ENCODE measurements at places on chromosomes 12 and 14.

- DNase-seq = no peak
Observed at GRCh38 chr12:107442326-107442987, 243.1 kb upstream of the PWP1 start.

- DNase-seq = peak; percentile 43
Observed at GRCh38 chr12:13530966-13531365, 334.4 kb downstream of the EMP1 start.

DNA sequence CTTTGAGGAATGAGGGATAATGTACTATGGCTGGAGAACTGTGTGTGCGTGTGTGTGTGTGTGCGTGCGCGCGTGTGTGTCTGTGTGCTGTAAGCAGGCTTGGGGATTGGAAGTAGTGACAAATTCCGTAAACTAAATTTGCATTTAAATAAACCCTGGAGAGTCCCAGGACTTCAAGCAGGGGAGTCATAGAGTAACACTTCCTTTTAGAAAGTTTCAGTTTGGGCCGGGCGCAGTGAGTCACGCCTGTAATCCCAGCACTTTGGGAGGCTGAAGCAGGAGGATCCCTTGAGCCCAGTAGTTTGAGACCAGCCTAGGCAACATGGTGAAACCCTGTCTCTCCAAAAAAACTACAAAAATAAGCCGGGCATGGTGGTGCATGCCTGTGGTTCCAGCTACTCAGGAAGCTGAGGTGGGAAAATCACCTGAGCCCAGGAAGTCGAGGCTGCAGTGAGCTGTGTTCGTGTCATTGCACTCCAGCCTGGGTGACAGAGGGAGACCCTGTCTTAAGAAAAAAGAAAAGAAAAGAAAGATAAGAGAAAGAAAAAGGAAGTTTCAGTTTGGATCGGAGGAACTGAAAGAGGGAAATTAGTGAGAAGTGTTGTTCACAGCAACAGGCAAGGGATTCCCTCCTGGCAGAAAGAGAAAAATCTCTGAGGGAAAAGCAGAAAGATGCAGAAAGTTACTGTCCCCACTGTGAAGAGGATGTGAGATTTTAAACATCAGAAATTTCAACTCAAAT, 222.7 kb upstream of the SOX5 start:
- DNase-seq = no peak

DNA sequence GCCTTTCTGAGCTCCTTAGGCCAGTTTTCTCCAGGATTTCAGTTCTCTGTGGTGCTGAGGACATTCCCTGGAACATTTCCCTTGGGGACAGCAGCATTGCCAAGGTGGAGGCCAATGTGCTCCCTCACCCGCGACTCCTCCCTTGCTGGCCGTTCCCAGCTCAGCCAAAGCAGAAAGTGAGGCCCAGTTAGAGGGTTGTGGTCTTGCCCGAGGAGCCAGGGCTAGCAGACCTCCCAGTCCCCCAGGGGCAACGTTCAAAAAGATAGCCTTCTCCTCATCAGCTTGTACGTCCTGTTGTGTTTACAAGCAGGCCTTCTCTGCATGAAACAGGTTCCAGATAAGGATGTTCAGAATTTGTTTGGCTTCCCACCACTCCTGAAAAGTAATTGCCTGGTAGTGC, 78.4 kb downstream of the SSPN start:
- no peak for DNase-seq

GRCh38 chr12:130084359-130084758, 77.9 kb upstream of the FZD10 start:
- DNase-seq = no peak

DNA sequence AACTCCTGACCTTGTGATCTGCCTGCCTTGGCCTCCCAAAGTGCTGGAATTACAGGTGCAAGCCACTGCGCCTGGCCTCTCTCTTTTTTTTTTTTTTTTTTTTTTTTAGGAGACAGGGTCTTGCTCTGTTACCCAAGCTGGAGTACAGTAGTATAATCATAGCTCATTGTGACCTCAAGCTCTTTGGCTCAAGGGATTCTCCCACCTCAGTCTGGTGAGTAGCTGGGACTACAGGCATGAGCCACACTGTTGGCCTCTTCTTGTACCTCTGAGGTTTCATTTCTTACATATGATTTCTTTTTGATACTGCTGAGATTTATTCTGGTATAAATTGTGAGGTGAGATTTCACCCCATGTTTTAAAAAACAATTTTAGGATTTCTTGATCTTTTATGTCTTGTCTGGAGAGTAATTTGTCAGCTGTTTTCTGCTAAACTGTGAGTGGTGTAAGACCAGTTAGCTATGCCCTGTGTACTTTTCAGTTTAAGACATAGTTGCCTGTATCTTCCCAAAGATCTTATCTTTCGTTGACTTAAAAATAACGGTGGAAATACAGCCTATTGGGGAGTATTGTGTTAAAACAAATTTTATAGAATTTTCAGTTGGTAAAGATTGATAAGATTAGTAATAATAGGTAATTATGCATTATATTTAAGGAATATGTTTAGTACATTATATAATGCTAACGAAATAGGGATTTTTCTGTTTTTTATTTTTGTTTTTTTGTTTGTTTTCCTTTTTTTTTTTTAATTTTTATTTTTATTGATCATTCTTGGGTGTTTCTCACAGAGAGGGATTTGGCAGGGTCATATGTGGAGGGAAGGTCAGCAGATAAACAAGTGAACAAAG, 31.7 kb downstream of the WDR20 start:
- no peak for DNase-seq

DNA sequence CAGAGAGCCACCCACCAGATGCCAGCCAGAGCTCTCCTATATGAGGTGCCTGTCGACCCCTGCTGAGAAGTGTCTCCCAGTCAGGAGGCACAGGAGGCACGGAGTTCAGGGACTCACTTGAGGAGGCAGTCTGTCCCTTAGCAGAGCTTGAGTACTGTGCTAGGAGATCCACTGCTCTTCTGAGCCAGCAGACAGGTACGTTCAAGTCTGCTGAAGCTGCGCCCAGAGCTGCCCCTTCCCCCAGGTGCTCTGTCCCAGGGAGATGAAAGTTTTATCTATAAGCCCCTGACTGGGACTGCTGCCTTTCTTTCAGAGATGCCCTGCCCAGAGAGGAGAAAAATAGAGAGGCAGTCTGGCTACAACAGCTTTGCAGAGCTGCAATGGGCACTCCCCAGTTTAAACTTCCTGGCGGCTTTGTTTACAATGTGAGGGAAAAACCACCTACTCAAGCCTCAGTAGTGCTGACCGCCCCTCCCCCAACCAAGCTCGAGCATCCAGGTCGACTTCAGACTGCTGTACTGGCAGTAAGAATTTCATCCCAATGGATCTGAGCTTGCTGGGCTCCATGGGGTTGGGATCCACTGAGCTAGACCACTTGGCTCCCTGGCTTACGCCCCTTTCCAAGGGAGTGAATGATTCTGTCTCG, 146.7 kb upstream of the USP15 start:
- no peak for DNase-seq

DNA sequence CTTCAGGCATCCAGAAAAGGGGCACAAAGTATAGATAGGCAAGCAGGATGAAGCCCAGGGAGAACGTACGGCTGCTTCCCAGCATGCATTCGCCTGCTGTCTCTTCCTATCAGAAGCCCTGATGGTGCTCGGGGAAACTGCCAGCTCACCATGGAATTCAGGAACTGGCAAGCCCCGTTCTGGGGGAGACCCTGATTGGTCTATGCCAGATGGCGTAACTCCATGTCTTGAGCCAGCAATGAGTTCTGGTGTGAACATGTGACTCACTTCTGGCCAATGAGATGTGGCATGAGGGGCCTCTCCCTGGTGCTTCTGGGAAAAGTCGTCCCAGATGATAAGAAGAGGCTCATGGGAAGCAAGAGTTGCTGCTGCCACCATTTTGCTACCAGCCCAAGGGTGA, 270.8 kb downstream of the BCL11B start:
- DNase-seq = no peak

DNA sequence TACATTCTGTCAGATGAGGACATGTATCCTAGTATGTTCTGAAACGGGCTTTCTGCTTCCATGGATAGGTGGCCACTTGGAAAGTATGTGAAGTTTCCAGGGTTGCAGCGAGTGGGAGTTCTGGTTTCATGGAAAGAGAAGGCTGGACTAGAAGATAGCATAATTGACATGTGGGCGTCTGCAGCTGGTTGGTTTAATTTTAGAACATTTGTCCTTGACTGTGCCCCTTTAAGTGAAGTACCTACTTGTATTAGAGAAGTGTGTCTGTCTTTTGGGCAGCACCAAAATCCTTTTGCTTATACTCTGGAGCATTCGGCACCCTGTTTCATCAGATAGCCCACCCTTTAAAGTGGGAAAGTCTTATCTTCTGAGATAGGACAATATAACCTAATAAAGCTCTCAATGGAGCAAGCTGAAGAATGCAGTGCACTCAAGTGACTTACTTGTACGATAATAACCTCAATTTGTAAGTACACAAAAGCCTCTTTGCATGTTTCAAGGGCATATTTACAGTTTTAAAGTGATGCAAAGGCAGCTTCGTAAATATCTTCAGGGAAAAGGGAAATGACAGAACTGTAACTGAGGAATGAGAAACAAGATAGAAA, 35.2 kb downstream of the NTN4 start:
- DNase-seq = no peak

DNA sequence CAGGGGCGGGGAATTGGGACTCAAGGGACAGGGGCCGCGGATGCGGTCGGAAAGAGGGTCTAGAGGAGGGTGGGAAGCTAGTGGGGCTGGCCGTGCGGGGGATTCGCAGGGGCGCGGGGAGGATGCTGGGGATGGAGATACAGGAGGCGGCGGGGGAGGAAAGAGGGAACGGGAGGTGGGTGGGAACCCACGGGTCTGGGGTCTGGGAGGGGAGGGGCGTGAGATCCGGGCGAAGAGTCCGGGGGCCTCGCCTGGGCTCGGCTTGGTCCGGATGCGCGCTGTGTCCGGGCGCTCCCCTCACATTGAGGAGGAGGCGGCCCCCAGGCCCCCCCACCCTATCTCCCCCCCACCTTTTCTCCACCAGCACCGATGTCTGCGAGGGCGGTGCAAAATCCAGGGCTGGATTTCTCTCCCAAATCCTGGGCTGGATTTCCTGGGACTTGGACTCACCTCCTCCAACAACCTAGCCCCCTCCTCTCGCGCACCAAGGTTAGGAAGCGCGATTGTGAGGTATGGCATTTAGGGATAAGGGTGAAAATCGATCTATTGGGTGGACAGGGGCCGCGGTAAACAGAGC, at the start of gene AGAP2:
Gene AGAP2, minus strand, starts transcription at position 82 of the 577 bp plus-strand sequence. CDS start 496 bp downstream, outside the sequence.
- peak; percentile 48 for DNase-seq

GRCh38 chr12:48770756-48771155, 18.1 kb downstream of the ADCY6 start:
- no peak for DNase-seq

DNA sequence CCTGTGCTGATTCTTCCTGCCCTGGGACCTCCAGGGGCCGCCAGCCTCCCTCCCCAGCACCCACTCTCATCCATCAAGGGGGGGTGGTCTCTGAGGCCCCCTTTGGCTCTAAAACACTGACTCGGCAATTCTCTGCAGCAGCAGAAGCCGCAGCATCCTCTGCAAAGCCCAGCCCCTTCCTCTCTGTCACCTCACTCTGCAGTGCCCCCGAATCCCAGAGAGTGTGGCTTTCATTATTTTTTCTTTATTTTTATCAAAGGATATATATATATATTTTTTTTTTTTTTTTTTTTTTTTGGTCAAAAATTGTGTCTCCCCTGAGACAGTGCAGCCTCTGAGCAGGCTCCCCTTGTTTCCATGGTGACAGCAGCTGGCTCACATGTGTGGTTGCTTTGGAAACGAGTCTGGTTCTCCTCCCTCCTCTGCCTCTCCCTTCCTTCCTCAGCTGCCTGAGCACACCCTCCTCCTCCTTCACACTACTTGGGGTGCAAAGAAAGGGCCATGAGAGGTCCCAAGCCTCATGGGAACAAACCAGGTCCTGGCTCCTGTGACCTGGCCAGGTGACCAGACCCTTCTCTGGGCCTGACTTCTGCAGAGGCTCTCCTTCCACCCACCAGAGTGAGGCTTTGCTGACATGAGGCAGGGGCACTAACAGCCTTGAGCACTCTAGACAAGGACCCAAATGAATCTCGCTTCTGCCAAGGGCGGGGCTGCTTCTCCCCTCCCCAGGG, 100.5 kb downstream of the LRRC74A start:
- no peak for DNase-seq

- DNase-seq = no peak
Observed at GRCh38 chr14:69554500-69554899, 20.2 kb downstream of the CCDC177 start.

DNA sequence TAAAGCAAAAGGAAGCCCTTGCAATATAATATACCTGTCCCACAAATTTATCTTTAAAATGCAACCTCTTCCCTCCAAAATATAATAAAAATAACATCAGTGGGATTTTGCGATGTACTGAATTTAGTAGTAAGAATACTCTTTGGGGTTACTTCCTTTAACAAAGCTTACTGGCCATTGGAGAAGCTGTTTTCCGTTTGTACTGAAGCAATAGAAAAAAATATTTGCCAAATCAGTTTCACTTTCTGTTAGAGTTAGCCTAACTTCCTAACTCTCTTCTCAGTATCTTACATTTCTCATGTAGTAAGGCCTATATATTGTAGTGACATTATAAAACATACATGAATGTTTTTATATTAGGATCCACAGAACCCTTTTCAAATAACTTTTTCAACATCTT, 3.7 kb downstream of the MAX start:
- no peak for DNase-seq

- no peak for DNase-seq
Observed at GRCh38 chr14:101475456-101476257, 85.6 kb upstream of the DIO3 start.

- peak; percentile 67 for DNase-seq
Observed at GRCh38 chr12:52310622-52311284, 10.4 kb downstream of the KRT83 start.

- DNase-seq = peak; percentile 6
Observed at GRCh38 chr12:42372154-42372791, 46.3 kb downstream of the PPHLN1 start.

- DNase-seq = no peak
Observed at GRCh38 chr14:20750194-20750593, 4.5 kb downstream of the EDDM3A start.

- no peak for DNase-seq
Observed at GRCh38 chr12:115412831-115413230, 728.9 kb upstream of the TBX3 start.
